ENCODE measurements at places on chromosomes 16 and 17.
A peak's percentile ranks its signal among the peaks of the same experiment; 100 is the strongest.

GRCh38 chr17:54172096-54172984 is 349.6 kb downstream of the KIF2B start:
- DNase-seq, result peak; percentile 32

- DNase-seq, result no peak
Observed at GRCh38 chr17:348012-348411, 4.6 kb downstream of the RPH3AL start.

DNA sequence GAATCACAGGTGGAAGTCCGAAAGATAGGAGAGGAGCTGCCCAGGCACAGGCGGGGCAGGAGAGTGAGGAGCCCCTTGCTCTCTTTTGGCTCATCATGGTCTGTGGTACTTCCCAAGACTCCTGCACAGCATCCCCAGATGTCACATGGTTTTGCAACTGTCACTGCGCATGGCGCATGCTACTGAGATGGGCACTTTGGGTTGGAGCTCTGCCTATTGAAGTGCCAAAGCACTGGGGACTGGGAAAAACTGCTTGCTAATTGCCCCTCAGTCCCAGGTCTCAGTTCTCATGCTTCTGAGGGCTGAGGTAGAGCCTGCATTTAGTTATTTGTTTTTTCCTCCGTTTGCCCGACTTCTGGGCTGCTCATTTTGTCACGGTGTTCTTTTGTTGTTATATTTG is 156.8 kb upstream of the CDH13 start:
- DNase-seq, result no peak

- no peak for DNase-seq
Observed at GRCh38 chr17:69117855-69118784, 23.6 kb downstream of the ABCA6 start.

- no peak for DNase-seq
Observed at GRCh38 chr17:35052780-35053179, 10.7 kb downstream of the RFFL start.

- DNase-seq, result no peak
Observed at GRCh38 chr16:17998996-17999395, 337.5 kb downstream of the NPIPA8 start.

- DNase-seq, result peak; percentile 59
Observed at GRCh38 chr16:28210979-28211588, 681 bp downstream of the XPO6 start.

DNA sequence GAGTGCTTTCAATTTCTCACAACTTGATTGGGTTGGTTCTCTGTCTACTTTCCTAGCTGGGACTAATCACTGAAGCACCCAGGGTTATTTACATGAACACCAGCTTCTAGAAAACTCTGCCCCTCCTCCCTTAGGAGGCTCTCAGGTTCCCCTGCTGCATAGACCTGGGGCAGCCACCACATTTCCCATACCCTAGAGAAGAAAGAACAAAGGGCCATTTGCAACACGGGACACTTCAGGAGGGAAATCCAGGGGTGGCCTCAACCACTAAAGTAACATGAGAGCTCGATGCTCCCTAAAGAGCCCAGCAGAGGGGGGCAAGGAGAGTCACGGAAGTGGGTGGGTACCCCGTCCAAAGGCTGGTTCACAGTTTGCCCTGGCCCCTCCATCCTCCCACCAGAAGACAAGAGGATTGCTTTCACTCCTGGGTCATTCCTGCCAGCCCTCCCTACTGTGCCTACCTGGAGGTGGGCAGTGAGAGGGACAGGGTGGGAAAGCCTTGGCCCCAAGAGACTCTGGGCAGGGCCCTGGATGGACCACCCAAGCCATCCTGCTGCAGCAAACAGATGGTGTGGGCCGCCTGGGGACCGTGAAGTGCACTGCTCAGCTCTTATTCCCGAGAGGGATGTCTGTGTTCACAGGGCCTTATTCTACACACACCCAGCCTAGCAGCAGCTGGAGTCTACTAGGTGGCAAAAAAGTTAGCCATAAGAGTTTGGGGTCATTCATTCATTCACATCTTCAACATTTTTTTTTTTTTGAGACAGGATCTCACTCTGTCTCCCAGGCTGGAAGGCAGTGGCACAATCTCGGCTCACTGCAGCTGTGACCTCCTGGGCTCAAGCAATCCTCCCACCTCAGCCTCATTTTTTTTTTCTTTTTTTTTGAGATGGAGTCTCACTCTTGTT is 392.1 kb downstream of the SOX9 start:
- DNase-seq, result no peak

All from femur (tissue), 1 donor.